ENCODE measurements at places on chromosomes 7 and 10. TPM values are rescaled to one million over a fixed set of nuclear protein-coding genes. Genes with fewer than 3 reads are reported as not detected.

The ZNF22 gene
- total RNA-seq = 12.1 TPM

The LEP gene
- not detected for total RNA-seq

The THSD7A gene
- total RNA-seq = 0.58 TPM

The MUC3A gene
- total RNA-seq = not detected

The NOS3 gene
- 5.8 TPM for total RNA-seq

The DLX5 gene
- not detected for total RNA-seq

The PLCE1 gene
- 1.2 TPM for total RNA-seq

The TMEM178B gene
- total RNA-seq = 2.3 TPM

The BAMBI gene
- total RNA-seq = 8.6 TPM

The CACNB2 gene
- total RNA-seq = 0.19 TPM

The DKK1 gene
- 174 TPM for total RNA-seq

The CALCR gene
- total RNA-seq = not detected

The RASA4B gene
- total RNA-seq = 2.0 TPM

The PIP gene
- total RNA-seq = 0.38 TPM

The FBXL13 gene
- 3.7 TPM for total RNA-seq

The TSPAN15 gene
- 1.7 TPM for total RNA-seq

The TFR2 gene
- 0.77 TPM for total RNA-seq

The HYAL4 gene
- total RNA-seq = not detected

The SLC18A3 gene
- total RNA-seq = under 0.01 TPM

The ACSM6 gene
- total RNA-seq = not detected

The TDRD1 gene
- 5.1 TPM for total RNA-seq

The AMPH gene
- total RNA-seq = 1.2 TPM

The SPDYE6 gene
- not detected for total RNA-seq

The ADAMTS14 gene
- total RNA-seq = 4.2 TPM

The APBB1IP gene
- 0.19 TPM for total RNA-seq

The ACSL5 gene
- total RNA-seq = 0.96 TPM

The DENND2A gene
- total RNA-seq = 0.96 TPM

Measured in regular cardiac myocyte (primary cell).